ENCODE measurements at places on chromosomes 5 and 9.

DNA sequence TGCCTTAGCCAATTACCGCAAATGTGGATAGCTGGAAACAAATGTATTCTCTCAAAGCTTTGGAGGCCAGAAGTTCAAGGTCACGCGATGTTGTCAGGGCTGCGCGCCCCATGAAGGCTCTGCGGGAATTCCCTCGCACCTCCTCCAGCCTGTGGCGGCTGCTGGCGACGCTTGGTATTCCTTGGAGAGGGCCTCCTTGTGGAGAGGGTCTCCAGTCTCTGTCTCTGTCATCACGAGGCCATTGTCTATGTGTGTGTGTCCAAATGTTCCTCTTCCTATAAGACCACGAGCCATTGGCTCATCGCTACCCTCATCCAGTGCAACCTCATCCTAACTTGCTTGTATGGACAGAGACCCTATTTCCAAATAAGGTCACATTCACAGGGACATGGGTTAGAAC, 97.5 kb downstream of the ANKRD33B start:
- DNase-seq: no peak

- DNase-seq: no peak
Measured at GRCh38 chr5:176481711-176482110, 33.5 kb downstream of the FAF2 start.

DNA sequence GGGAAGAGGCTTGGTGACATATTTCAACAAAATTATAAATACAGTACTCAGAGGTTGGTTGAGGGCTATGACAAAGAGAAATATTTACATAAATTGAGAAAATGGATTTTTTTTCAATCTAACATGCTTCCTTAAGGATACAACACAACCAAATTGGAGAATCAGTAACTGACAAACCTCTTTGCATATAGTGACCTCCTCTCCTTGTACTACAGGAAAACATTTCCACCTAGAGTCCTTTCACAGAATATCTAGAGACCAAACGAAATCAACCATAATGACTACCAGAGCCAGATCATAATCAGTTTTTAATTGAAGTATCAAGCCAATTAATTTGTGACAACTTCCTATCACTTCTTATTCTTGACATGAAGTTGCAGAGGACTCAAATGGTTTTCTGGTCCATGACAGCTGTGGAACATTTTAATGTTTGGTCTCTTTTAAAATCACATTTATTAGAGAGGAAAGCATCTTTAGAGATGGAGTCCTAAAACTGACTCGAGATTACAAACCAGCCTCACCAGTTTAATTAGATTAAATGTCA, 1636.5 kb upstream of the C9orf72 start:
- no peak for DNase-seq

- no peak for DNase-seq
Measured at GRCh38 chr5:149969181-149969930, 8.8 kb downstream of the SLC26A2 start.

DNA sequence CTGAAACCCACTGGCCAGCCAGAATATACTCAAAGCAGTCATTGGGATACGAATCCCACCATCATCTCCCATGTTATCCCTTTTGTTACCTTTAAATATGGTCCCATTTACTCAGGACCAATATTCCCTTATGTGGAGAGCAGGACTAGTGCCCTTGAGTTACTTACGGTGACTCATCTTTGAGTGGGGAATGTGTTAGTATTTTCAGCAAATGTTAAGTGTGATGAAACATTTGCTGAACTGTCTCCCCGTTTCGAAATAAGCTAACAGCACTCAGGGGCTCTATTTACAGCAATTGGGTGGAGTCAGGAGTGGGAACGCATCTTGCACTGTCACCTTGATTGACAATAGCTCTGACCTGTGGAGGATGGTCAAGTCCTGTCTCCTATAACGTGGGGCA, 67.4 kb downstream of the CTSL start:
- DNase-seq: no peak

DNA sequence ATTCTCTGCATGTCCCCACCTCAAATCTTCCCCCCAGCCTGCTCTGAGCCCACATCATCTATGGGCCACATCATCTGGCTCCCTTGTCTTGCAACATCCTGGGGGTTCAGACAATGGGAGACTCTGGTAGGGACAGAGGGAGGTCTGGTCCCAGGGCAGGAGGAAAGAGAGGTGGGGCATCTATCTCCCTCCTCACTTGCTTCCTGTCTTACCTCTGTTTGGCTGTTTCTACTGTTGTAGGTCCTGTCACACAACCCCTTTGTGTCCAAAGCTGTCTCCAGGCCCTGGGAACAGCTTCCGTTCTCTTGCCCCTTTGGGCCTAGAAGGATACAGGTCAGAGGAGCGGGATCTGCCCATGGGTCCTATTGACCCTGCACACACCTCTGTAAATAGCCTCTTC, 227.2 kb downstream of the NSG2 start:
- no peak for DNase-seq

DNA sequence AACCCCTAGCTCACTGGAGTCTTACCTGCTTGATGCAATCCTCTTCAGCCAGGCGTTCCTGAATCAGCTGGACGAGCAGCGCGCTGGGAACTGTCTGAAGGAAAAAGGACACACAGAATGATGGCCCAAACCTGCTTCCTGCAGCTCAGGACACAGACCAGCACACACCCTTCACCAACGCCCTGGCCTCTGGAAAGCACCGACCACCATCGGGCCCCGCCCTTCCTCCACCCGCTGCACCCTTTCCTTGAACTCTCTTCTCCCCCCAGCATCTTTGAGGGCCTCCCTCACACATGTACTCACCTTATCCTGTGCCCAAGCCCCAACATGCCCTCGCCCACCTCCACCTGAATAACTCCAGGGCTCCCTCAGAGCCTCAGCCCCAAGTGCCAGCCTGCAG, 23.3 kb downstream of the AK8 start:
- no peak for DNase-seq

DNA sequence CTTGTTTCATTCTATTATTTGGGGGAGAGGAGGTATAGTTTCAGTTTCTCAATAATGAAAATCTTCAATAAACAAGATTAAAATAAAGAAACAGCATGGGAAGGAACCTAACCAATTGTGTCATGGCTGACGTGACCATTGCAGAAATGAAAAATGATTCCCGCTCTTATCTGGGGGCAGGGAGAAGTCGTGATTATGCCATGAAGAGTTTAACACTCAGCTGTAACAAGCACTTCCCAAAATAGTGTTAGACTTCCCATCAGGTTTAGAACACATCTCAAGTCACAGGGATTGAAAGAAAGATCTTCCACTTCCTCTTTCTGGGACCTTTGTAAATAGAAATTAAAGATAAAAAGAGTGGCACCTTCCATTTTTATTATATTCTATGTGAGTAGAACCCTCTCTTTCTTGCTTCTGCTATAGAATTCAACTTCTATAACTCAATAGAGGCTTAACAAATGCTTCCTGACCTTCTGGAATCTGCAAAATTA, 122.2 kb downstream of the TRPM6 start:
- no peak for DNase-seq

DNA sequence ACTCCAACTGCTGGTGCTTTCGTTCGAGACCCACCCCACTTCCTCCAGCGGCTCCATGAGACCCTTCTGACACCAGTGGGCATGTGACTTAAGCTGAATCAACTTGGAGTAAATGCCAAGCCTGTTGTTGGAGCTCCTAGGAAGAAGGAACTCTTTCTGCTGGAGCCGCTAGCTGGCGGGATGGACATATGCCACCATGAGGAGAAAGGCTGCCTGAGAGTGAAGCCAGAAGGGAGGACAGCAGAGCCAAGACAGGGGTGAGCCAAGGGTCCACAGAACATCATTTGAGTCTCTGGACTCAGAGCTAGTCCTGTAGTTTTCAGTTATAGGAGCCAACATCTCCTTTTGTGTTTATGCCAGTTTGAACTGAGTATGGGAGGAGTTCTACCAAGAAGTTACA, 35.9 kb downstream of the ANXA6 start:
- no peak for DNase-seq

GRCh38 chr9:126524353-126525077, 89.2 kb upstream of the LMX1B start:
- DNase-seq: no peak

DNA sequence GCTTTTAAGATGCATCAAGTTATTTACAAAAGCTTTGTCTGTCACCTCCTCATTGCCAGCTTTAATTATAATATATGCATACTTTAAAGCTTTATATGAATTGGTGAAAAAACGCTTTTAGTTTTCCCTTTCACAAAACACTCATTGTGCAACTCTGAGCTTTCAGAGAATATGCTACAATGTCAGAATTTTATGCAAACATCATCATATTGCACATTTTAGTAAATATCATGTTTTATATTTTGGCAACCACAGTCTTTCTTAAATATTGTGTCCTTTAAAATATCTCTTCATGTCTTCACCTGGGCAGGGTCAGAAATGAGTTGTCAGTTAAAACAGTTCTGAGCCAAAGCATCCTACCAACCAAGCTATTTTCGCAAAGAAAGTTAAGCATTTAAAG, 601.1 kb upstream of the RORB start:
- no peak for DNase-seq

- no peak for DNase-seq
Measured at GRCh38 chr5:91494447-91494996, 111.4 kb upstream of the ARRDC3 start.

Data from RWPE2 (cell line).